ENCODE measurements at places on chromosomes 16 and 17. TPM values are rescaled to one million over a fixed set of nuclear protein-coding genes. Genes with fewer than 3 reads are reported as not detected.

ITGB4 gene
- 2.1 TPM for polyA plus RNA-seq

CES1 gene
- 0.39 TPM for polyA plus RNA-seq

ZNF688 gene
- 6.3 TPM for polyA plus RNA-seq

KRT34 gene
- polyA plus RNA-seq = 151 TPM

UNC13D gene
- polyA plus RNA-seq = 0.28 TPM

CASKIN1 gene
- polyA plus RNA-seq = 0.02 TPM

ATP2C2 gene
- polyA plus RNA-seq = not detected

DNA sequence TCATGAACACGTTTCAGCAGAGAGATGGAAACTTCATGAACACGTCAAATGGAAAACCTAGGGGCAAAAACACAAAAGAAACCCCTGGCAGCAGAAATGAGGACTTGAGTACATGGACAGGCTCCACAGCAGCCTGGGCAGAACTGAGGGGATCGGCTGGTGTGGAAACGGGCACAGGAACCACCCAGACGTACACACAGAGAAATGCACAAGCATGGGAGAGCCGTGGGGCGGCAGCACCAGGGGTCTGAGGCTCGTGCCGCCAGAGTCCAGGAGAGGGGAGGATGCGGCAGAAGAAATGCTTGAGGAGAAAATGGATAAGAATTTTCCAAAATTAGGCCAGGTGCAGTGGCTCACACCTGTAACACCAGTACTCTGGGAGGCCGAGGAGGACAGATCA is 30.0 kb downstream of the MAP1LC3B start:
- DNase-seq = no peak

- DNase-seq = no peak
Observed at GRCh38 chr16:30669026-30669902, 11.0 kb downstream of the FBRS start.

- DNase-seq = peak; percentile 77
Observed at GRCh38 chr17:59754552-59754951, 47.1 kb downstream of the VMP1 start.

DNA sequence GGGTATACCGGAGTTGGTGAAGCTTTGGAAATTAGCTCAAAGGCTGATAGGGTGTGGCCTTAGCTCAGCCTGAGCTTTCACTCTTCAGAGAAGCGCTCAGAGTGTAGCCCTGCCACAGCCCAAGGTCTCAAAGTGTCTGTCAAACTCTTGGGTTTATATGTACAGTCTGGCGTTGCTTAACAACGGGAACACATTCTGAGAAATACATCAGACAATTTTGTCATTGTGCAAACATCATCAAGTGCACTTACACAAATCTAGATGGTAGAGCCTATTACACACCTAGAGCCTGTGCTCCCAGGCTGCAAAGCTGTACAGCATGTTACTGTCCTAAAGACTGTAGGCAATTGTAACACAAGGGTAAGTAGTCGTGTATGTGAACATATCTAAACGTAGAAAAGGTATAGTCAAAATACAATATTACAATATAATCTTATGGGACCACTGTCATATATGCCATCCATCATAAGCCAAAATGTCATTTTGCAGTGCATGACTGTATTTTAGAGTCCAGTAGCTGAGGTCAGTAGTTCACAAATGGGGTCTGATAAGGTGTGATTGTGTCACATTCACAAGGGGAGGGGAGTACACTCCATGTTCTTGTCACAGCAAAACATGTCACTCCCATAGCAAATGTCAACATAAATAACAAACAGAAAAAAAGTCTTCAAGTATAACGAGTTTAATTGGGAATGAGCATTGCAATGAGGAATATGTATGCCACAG is 20.6 kb downstream of the CHAD start:
- DNase-seq = no peak

- no peak for DNase-seq
Observed at GRCh38 chr17:78374189-78374588, 4.3 kb upstream of the PGS1 start.

DNA sequence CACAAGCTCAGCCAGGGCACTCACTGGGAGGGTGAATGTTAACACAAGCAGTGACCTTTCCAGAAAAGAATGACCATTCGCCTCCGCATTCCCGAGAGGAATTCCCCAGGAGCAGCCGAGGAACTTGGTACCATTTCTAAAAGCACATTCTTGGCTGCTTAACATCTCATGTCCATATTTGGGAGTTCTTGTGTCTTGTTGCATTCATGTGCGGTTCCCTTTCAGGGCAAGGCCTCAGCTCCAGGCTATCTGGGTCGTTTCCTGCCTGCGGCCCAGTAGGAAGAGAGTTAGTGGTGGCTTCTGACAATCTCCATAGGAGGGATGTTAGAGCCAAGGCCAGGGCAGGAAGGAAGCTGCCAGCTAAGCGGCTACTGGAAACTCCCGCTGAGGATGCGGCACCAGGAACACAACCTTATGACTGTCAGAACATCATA is 27.8 kb upstream of the MEAK7 start:
- DNase-seq = peak; percentile 95

DNA sequence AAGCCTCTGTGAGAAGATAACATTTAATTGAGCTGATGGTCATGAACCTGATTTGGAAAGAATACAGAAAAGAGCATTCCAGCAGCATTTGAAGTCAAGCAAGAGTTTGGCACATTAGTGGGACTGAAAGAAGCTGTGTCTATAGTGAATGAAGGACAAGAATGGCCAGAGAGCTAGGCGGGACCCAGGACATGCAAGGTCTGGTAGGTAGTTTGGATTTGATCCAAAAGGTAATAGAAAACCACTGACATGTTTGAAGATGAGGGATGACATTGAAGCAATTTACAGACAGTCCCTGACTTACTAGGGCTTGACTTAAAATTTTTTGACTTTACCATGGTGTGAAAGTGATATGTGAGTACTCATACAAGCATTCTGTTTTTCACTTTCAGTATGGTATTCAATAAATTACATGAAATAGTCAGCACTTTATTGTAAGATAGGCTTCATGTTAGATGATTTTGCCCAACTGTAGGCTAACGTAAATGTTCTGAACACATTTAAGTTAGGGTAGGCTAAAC is 7.6 kb downstream of the CYB5B start:
- no peak for DNase-seq

DNA sequence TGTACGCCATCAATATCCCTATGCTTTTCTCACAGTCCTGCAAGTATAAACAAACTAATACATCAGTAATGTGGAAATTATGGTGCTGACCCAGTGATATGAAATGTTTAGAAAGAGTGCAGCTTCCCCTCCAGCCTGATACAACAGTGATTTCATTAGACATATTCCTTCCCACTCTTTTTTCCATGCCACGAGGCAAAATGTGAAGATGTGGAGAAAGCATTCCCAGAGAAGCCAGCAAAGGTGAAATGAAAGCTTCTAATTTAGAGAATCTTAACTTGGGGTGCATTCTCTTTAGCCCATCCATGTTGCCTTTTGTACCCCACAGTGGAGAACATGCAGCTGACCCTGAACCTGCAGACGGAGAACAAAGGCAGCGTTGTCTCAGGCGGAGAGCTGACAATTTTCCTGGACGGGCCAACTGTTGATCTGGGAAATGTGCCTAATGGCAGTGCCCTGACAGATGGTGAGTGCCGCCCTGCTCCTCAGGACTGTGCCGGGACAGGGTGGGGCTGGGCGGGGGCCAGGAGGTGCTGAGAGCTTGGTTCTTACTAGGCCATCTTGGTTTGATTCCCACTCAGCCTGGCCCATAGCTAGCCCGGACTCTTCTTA is 77.8 kb downstream of the WWP2 start:
- DNase-seq = no peak

DNA sequence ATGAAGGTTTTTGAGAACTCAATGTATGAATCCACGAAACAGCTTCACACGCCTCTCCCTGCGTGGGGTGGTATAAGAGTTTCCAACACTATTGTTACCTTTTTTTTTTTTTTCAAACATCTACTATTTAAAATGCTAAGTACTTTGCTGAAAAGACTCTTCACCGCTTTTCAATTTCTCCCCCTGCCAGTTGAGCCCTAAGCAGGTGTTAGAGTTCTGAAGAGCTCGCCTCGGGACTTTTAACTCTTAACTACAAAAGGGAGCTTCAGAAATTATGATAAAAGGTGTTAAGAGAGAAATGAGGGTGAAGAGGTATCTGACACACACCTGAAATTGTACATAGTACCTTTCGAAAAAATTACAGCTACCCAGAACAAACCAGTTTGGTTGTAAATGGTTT is 20.9 kb upstream of the PSMD7 start:
- no peak for DNase-seq

GRCh38 chr16:86457501-86458148 is 52.7 kb upstream of the FOXF1 start:
- peak; percentile 97 for DNase-seq

- no peak for DNase-seq
Observed at GRCh38 chr16:23031508-23032098, 117.6 kb downstream of the USP31 start.

DNA sequence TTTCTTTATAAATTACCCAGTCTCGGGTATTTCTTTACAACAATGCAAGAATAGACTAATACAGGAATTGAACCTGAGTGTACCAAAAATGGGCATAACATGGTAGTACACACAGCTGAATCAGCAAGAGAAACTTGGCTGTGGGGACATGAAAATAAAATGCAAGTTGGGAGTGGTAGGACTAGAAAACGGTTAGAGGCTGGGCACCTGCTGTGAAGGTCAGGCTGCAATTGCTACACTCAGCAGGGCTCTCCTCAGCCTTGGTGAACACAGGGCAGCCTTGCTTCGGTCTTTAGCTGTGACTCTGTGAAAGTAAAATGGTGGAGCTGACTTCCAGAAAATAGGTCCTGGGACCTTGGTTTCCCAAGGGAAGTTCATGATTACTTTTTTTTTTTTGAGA is 45.6 kb downstream of the CNGB1 start:
- DNase-seq = no peak

DNA sequence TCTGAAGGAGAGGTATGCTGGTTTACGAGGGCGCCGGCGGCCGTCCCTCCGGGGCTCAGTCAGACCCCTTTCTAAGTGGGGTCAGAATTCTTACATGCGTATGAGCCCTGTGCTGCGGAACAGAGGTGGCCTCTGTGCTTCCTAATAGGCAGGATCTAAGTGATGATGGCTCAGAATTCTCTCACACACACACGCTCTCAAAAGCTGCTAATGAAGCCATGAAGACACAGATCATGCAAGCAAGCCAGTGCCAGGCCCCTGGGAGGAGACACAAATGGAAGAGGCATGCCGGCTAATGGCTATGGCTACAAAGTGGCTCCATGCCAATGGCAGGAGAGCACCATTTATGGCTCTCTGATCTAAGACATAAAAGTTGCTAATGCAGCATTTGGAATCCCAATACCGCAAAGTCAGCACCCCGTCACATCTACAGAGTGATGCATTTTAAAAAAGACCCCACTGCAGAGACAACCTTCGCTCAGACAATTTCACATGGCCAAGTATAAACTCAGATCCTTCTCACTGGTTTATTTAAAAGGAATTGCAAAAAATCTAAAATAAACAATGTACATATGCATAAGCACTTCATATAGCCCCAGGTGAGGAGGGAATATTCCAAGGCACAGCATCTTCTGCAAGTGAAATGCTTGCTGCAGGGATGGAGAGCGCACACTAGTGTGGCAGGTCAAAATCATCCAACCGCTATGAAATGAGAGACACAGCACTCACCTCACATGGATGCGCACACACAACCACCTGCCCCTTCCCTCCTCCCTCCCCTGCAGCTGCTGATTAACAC is 24.5 kb downstream of the NPLOC4 start:
- DNase-seq = no peak

DNA sequence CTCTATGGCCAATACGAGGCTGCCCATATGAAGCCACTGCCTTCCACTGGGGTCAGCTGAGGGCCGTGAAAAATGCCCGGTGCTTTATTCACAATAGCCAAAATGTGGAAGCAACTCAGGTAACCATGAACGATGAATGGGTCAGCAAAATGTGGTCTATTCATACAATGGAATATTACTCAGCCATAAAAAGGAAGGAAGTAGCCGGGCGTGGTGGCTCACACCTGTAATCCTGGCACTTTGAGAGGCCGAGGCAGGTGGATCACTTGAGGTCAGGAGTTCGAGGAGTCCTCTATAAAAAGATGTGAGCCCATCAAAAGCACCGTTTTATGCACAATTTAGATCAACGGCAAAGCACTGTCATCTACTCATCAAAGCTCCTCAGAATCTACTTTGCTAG is 5.2 kb upstream of the TRAP1 start:
- DNase-seq = no peak

GRCh38 chr17:19402171-19402570 is 8.9 kb upstream of the RNF112 start:
- no peak for DNase-seq
